ENCODE measurements at places on chromosomes 4 and X.

GRCh38 chrX:37846558-37846933, 825 bp downstream of the DYNLT3 start:
- DNase-seq: no peak

DNA sequence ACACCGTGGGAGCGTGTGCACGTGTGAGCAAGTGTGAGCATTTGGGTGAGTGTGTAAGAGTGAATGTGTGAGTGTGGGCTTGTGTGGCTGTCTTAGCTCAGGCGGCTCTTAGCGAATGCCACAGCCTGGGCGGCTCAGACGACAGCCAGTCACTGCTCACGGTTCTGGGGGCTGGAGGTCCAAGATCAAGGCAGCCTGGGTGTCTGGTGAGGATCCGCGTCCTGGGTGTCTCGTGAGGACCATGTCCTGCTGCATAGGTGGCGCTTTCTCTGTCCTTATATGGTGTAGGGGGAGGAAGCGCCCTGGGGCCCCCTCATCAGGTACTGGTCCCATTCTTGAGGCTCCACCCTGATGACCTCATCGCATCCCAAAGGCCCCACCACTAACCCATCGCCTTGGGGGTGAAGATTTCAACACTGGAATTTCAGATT, 4.5 kb downstream of the DOK7 start:
- no peak for DNase-seq

GRCh38 chrX:69150281-69150960, 14.8 kb downstream of the PJA1 start:
- no peak for DNase-seq

DNA sequence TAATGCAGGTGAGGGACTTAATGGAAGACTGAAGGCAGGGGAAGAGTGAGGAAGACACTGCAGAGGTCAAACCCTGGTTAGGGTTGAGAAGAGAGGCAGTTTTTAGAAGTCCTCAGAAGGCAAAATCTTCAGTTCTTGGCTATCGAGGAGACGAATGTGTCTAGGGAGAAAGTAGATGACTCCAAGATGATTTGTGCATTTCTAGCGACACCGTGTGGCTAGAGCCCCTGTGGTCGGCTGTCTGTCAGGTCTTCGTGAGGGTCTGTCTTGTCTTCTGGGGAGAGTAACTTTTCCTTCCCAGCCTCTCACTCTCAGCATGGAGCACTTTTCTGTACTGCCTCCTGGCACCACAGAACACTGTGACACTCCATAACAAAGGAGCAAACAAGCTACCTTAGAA, 458.1 kb downstream of the STIM2 start:
- DNase-seq: peak; percentile 54

GRCh38 chrX:16748425-16748824, 29.0 kb downstream of the SYAP1 start:
- no peak for DNase-seq

DNA sequence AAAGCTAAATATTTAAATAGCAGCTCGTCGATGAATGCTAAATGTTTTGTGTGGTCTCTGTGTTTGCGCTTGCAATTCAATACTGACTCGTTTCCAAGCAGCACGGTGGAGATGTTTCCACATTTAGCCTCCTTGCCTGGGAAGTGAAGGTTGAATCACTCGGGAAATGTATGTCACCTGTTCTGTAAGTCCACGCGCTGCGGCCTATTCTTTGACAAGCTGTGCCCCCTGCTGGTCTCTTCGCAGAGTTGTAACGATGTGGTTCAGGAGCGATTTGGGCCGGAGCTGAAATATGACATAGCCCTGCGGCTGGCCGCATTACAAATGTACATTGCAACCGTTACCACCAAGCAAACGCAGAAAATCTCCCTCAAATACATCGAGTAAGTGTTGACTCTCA, 89.6 kb upstream of the PRPS2 start:
- DNase-seq: peak; percentile 41

Data from muscle of arm (tissue), 14 donors.